Jurkat, Clone E6-1 (cell line): ENCODE measurements at places on chromosomes 6 and 20.

DNA sequence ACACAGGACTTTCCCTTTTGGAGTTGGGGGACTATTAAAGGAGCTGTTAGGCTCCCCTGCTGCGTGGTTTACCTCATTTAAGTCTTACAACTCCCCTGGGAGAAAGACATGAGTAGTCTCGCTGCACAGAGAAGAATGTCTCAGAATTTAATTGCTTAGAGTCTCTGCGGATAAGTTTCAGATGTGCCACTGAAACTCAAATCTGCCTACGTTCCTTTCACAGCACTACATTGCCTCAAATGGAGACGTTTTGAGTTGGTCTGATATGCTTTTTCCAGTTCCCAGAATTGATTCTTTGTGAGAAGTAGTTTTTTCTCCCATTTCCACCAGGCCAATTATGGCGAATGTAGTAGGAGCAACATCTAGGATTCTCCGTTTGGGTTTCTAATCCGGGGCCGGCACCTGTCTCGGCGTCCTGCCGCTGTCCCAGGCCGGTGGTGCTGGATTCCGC lies 532 bp upstream of the SLC35F1 start:
- DNase-seq: no peak

DNA sequence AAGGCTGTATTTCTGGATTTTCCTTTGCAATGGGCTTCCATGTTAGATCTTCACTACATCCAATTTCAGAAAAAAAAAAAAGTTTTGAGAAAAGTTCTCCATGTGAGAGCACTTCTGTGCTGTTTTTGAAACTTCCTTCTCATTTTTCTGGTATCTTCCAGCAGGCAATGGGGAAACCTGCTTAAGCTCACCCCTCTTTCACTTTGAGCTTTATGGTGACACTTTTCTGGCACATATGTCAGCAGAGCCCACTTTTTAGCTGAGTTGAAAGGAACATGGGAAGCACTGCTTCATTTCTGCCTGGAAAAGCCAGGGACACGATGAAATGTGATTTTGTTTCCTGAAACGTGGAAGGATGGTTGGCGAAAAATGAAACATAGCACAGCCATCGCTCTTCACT lies 293.7 kb downstream of the PLCB1 start:
- DNase-seq: no peak

DNA sequence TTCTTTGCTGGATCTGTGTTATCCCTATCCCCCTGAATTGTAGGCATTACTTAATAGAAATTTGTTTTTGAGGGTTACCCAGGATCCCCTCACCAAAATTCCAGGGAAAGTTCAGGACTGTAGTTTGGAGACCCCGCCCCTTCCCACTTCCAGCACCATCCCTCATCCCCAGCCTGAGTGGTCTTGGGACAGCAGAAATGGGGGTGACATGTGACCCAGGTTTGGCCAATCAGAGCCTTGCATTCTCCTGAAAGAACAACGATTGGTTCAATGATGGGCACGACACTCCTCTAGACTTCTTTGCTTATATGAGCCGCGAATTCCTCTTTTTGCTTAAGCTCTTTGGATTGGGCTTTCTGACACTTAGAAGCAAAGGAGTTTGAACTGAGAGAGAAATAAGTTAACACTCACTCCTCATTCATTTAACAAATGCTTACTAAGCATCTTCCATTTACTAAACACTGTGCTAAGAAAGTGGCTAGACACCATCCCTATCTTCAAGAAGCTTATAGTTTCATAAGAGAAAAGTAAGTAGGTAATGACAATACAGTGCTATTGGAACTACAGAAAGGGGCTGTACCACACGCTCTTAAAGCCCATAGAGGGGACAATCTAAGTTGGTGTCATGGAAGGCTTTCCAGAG lies 24.9 kb upstream of the PAQR8 start:
- no peak for DNase-seq

DNA sequence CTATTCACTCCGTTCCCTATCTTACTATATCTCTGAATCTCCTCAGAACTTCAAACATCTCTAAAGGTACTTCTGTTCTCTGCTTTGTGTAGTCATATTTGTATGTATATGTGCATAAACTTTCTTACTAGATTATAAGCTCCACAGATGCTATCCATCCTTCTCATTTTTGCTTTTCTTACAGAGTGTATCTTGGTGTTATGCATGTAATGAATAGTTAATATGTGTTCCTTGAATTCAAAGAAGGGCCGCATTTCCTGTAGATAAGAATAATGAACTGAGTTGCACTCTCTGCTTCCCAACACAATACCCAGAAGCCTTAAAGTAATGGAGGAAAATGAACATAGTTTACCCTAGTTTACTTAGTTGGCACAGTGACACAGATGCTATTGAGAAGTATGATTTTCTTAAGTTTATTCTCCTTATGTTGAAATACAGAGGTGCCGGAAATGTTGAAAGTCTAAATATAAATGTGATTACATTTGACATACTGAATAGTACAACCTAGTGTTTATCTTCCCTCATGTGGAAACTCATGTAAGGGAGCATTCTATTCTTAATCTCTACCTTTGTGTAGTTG lies 6.0 kb downstream of the NUS1 start:
- no peak for DNase-seq

DNA sequence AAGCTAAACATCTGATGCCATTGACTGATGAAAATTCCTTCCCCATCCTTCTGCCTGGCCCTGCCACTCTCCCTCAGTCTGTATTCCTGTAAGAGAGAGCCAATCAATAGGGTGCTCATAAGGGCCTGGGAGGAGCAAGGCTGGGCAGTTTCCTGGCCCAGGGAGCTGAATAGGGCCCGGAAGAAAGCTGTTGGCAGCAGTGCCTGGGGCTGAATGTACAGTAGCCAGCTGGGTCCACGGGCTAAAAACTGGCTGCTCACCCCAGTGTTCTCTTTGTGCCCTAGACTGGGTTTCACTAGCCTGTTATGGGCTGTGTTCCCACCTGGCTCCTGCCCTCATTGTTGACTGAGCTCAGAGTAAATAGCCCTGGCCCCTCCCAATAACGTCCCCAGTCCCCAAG lies 1.7 kb upstream of the WFDC2 start:
- DNase-seq: no peak

DNA sequence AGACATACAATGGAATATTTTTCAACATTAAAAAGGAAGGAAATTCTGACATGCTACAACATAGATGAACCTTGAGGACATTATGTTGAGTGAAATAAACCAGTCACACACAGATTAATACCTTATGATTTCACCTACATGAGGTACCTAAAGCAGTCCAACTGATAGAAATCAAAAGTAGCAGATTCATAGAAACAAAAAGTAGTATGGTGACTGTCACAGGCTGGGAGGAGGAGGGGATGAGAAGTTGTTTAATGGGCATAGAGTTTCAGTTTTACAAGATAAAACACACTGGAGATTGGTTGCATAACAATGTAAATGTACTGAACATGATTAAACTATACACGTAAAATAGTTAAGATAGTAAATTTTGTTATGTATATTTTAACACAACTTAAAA lies 48.5 kb upstream of the OLIG3 start:
- DNase-seq: no peak

- DNase-seq: no peak
Observed at GRCh38 chr6:32191696-32192607, 491 bp downstream of the GPSM3 start.

DNA sequence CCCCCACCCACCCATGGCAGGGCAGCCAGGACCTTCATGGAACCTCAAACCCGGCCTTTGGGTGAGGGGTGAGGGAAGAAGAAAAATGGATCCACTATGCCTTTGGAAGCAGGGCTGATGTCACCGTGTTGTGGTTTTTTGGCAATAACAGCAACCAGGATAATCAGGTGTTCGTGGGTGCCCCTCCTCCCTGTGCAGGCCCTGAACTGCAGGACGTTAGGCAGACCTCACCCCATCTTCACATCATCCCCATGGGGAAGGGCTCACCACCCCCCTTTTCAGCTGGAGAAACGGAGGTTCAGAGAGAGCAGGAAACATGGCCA lies 3.6 kb downstream of the GABRR2 start:
- no peak for DNase-seq

GRCh38 chr6:42123379-42124103 lies 18.9 kb downstream of the C6orf132 start:
- DNase-seq: no peak

GRCh38 chr6:165186041-165186440 lies 123.4 kb downstream of the C6orf118 start:
- DNase-seq: no peak

DNA sequence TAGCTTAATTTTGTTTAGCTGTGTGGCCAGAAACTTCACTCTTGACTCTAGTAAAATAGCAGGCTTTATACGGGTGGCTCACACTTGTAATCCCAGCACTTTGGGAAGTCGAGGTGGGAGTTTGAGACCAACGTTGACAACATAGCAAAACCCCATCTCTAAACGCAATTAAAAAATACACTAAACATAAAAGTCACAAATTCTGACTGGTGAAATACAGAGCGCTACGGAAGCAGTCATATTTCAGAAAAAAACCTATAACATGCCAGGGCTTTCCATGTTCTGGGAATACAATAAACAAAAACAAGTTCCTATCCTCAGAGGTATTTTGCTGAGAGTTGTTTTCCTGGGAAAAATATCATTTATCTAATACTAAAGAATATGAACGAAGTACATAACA lies 24.8 kb upstream of the ZSCAN23 start:
- DNase-seq: no peak

GRCh38 chr20:24910461-24910860 lies 38.6 kb upstream of the CST7 start:
- no peak for DNase-seq

DNA sequence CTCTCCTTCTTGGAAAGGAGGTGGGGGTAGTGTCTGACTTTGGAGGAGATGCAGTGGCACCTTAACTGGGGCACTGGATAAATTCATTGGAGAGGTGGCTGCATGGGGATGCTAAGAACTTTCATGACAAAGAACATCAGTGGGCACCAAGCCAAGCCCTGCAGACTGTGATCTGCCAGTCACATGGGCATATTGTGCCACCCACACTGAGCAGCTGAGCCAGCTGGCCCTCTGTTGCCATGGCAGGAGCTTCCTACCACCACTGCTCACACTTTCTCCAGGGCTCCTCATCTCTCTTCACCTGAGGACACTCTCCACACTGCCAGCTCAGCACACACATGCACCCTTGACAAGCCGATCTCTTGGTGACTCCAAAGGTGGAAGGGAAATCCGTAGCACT lies 715.6 kb downstream of the QKI start:
- DNase-seq: no peak

DNA sequence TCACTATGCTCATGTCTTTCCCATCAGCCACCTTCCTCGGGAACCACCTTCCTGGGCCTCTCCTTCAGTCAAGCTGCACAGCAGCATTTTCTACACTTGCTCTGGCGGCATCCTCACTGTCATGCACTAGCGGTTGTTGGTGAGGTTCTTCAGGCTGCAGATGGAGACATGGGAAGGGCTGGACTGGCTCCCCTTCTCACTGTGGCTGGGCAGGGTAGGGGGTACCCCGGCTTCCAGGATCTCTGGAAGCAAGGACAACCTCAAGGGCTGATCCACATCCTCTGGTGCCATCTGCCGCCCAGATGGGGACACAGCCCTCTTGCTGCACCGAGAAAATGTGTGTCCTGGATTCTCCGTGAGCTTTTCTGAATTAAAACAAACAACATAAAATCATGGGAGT lies 180.1 kb upstream of the RNF24 start:
- DNase-seq: no peak

- DNase-seq: no peak
Observed at GRCh38 chr6:79167931-79168694, 66.4 kb downstream of the HMGN3 start.

DNA sequence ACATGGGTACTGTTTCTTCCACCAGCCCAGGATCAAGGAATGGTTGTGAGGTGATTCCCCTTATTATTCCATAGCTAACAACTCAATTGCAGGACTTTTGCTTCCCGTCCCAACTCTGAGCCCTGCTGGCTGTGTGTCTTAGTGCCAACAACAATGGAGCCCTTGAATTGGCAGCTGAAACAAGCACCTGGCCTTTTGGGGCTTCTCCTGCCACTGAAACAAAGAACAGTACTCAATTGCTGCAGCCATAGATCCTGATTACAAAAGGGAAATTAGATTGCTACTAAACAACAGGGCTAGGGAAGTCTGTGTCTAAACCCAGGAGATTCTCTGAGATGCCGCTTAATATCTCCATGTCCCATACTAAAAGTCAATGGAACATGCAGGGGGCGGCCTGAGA lies 61.3 kb upstream of the CARMIL1 start:
- no peak for DNase-seq

DNA sequence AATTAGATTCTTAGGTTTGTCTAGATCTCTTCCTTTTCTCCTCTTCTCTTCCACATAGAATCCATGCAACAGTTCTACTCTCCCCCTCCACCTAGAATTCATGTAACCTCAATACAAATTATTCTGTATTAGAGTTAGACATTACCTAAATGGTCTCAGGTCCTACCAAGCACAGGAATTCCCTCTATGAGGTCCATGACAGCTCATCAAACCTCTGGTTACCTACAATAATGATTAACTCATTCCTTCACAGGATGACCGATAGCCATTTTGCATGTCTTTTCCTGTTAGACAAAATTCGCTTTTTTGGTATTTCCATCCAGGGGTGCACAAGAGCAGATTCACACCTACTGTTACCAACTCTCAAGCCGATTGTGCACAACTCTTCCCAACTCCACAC lies 27.4 kb upstream of the BMP2 start:
- no peak for DNase-seq

GRCh38 chr6:134057478-134057877 lies 5.1 kb upstream of the SLC2A12 start:
- DNase-seq: no peak

DNA sequence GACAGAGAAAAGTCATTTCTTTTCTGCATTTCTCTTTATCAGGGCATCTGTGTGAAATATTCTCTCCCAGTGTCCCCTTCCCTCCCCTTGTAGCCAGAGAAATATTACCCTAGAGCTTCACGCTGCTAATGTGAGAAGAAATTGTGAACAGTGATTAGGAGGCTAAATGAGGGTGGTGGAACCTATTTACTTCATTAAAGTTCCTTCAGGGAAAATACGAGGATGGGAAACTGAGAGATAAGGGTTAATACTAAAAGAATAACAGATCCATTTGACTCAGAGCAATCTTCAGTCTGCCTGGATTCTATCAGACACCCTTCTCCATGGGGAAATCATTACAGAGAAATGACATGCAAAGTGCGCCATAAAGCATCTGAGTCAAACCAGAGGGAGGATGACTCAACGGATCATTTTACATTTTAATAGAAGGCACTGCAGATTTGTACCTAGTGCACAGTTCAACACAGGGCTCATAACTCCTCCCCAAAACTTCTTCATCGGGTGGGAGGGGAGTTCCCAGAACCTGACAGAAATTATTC lies 131.3 kb downstream of the GJA10 start:
- DNase-seq: no peak
